ENCODE measurements at places on chromosomes 3 and 15. TPM values are rescaled to one million over a fixed set of nuclear protein-coding genes. Genes with fewer than 3 reads are reported as not detected.

- no peak for DNase-seq
Observed at GRCh38 chr3:12288182-12289129, at the start of gene PPARG. TSS of gene PPARG (plus strand) at chr3:12289070. CDS start at chr3:12379712, 90,642 bp downstream.

The DPPA2 gene
- polyA plus RNA-seq, result 1.3 TPM

DNA sequence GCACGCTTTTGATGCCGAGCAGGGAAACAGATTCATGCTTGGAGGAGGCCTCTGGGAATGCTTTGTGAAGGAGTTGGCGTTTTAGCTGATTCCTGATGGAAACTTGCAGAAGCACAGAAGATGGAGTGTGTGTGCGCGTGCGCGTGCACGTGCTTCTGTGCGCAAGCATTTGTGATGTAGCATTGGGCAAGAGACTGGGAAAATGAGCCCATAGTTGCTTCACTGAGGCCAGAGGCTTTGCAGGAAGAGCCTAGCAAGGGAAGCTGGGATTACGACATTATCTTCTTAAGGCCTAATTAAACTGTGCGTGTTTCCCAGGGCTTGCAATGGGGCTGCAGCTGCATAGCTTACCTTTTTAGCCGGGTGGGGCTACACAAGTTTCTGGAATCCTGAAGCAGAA, 18.1 kb upstream of the AGBL1 start:
- DNase-seq, result no peak

The PRRT3 gene
- polyA plus RNA-seq, result 2.9 TPM

- no peak for DNase-seq
Observed at GRCh38 chr3:181330821-181331563, 341.5 kb upstream of the DNAJC19 start.

DNA sequence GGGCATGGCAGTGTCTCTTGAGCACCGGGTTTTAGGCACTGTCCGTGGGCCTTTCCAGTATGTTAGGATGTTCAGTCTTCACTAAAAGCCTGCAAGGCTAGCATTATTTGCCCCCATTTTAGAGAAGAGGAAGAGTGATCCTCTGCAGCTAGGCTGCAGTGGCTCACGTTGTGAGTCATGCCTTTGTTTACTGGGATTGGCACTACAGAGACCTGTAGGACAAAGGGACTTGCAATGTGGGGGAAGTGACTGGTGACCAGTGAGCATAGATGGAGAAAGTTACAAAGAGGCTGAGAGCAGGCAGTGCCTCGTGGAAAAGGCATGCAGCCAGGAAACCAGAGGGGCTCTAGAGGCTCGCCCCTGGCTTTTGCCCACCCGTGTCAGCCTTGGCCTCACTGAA, 26.8 kb upstream of the CPNE9 start:
- no peak for DNase-seq

The PRSS50 gene
- 1.1 TPM for polyA plus RNA-seq

DNA sequence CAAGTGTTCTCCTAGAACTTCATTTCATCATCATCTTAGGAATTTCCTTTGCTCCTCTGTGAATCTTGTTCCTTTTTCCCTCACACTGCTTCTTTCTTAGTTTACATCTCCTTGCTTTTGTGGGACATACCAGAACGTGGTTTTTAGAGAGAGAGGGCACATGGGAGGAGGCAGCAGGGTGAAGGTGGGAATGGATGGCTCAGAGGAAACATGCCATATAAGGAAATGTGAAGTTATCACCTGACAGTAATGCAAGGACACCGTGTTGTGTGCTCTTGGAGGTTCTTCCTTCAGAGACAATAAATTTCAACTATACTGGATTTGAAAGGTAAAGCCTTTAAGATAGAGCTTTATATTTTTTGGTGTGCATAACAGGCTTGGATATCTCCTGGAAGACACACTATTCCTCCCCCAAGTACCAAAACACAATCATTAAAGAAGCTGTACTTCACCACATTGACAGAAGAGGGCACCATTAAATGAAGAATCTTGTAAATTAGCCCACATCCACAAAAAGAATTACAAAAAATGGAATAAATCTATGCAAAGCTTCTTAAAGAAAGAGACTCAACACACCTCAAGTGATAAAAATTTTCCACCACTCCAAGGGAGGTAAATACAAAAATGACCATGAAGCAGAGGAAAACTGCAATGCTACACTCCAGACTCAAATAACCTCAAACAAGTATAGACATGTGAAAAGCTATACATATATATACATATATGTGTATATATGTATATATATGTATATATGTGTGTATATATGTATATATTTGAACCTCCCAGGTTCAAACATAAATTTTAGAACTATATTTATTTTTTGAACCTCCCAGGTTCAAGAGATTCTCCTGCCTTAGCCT, 26.1 kb downstream of the RPL39L start:
- no peak for DNase-seq

The ARPIN gene
- polyA plus RNA-seq, result 30.9 TPM

The LYZL4 gene
- polyA plus RNA-seq, result not detected

The XCR1 gene
- polyA plus RNA-seq, result 0.06 TPM

GRCh38 chr3:36259580-36259979, 120.7 kb upstream of the STAC start:
- no peak for DNase-seq

DNA sequence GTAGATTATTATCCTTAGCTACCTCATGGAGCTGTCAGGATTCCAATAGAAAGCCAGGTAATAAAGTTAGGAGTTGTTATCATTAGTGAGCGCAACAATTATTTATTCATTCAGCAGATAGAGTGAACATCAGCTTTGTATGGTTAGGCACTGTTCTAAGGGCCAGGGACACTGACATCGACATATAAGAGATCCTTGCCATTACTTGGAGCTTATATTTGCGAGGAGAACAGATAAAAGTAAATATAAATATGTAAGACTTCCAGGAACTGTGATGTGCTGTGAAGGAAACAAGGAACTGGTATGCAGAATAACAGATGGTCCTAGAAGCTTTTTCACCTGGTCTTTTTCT, 473 bp downstream of the LSM3 start:
- no peak for DNase-seq

The RAB6B gene
- polyA plus RNA-seq, result 17.2 TPM

The NANOGP8 gene
- not detected for polyA plus RNA-seq

The GRAMD2A gene
- 6.1 TPM for polyA plus RNA-seq

DNA sequence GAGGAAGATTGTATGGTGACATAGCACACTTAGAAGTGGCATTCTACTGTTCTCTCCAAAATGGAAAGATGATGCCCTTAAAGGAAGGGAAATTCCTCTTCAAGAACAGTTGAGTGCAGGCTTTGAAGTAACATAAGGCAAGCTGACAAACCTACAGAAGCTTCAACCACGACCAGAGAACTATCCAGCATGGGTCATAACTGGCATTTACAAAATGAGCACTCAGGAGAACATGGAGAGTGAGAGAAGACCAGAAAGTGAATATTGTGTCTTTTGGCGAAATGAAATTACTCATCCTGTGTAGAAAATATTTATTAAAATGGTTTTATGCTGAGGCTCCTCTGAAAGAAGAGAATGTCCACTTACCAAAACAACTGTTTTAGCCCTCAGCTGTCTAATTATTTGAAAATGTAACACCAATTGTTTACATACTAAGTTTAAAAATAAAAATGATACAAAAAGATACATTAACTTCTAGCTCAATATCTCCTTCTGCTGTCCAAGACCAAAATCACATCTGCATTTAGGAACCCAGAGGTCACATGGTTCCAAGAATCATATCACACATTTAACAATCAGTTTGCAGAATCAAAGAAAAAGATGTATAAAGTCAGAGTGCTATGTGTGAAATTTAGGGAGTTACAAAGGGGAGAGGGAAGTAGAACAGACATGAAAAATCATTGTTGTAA, 216.9 kb downstream of the ATP8B4 start:
- no peak for DNase-seq

The LRRC31 gene
- polyA plus RNA-seq, result 0.29 TPM

The RNF7 gene
- 104 TPM for polyA plus RNA-seq

DNA sequence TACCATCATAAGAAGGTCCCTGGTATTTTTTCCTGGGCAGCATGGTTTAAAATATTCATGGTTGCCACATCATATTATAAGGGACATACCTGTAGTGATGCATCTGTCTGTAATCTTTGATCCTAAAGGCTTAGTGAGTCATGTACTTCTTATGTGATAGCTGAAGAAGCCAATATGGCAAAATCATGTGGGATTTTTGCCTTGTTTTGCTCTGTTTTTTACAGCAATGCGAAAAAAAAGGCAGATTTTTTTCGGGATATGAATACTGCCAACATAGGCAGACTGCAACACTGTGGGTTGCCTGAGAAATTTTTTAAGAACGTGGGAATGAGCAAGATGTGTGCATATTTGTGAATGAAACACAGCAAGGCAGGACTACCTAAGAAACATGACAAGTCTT, 11.3 kb upstream of the PYGO1 start:
- DNase-seq, result no peak

DNA sequence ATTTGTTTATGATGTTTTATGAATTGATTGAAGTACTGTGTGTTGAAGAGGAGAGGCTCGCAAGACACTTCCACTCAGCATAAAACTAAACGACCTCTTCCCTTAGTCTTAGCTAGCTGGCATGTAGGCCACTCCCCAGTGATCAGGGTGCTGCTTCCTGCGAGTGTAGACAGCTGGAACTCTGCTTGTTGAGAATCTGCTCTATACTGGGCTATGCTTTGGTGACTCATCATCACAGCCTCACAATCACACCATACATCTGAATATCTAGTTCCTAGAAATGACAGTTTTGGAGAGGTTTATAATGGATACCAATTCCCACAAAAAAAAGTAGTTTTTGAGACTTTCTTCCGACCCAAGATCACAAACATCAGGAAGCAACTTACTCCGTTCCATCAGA, 1.5 kb upstream of the SLC24A5 start:
- DNase-seq, result no peak

The SLC28A2 gene
- polyA plus RNA-seq, result 0.31 TPM
